ENCODE measurements at places on chromosomes 7 and 10.
A peak's percentile ranks its signal among the peaks of the same experiment; 100 is the strongest.

DNA sequence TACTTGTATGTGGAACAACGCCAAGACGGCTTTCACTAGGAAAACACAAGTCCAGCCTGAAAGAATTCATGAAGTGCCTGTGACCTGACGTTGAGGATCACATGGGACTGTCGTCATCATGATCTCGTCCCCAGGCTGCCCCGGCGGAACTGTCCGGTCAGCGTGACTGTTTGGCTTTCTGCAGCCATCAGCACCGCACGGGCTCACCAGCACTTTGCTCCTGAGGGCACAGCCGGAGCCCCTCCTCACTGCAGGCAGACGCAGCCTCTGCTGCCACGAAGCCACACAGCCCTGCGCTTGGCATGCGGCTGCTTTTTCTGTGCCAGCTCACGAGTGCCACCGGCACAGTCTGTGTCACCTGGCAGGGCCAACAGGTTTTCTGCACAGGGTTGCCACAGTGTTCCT is 9.4 kb upstream of the GET4 start:
- DNase-seq, result no peak

- peak; percentile 55 for DNase-seq
These were observed 660 bp upstream of the HHEX start for GRCh38 chr10:92688927-92689662.

- DNase-seq, result peak; percentile 60
These were observed 61.4 kb upstream of the GPR158 start for GRCh38 chr10:25113191-25114035.

- DNase-seq, result no peak
These were observed 273.1 kb upstream of the PITRM1 start for GRCh38 chr10:3445648-3446047.

GRCh38 chr10:45387096-45387893 is 13.3 kb downstream of the ALOX5 start:
- no peak for DNase-seq

- DNase-seq, result no peak
These were observed 496.3 kb upstream of the KLF6 start for GRCh38 chr10:4281190-4281825.

DNA sequence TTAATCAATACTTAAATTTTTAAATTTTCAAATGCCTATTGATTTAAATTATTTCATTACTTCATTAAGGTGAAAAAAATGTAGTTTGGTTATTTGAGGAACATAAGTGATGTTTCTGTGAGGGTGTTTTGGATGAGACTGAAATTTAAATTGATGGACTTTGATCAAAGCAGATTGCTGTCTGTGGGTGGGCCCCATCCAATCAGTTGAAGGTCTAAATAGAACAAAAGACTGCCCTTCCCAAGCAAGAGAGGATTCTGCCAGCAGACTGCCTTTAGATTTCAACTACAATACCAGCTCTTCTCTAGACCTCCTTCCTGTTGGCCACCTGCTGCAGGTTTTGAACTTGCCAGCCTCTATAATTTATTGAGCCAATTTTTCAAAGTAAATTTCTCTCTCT is 14.5 kb upstream of the GPR37 start:
- no peak for DNase-seq

DNA sequence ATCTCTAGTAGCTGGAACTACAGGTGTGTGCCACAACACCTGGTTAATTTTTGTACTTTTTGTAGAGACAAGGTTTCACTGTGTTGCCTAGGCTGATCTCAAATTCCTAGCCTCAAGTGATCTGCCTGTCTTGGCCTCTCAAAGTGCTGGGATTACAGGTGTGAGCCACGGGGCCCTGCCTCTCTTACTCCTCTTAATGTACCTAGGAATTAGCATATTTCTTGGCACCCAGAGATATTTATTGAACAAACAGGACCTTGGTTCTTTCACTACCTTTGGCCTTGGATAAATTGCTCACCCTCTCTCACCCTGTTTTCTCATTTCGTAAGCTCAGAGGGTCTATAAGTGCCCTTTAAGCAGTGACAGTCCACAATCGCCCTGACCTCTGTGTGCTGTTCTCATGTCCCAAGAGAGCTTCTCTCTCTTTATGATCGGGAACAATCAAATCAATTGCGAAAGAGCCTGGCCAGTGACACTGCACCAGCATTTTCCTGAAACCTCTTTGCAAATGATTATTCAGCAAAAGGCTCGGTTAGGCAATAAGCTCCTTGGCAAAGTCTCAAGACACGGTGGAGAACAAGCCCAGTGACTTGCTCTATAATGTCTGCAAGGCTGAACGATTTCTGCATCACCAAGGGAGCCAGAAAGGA is 117.7 kb downstream of the APBB1IP start:
- DNase-seq, result no peak

GRCh38 chr10:6333086-6333485 is 130.4 kb downstream of the PFKFB3 start:
- no peak for DNase-seq

DNA sequence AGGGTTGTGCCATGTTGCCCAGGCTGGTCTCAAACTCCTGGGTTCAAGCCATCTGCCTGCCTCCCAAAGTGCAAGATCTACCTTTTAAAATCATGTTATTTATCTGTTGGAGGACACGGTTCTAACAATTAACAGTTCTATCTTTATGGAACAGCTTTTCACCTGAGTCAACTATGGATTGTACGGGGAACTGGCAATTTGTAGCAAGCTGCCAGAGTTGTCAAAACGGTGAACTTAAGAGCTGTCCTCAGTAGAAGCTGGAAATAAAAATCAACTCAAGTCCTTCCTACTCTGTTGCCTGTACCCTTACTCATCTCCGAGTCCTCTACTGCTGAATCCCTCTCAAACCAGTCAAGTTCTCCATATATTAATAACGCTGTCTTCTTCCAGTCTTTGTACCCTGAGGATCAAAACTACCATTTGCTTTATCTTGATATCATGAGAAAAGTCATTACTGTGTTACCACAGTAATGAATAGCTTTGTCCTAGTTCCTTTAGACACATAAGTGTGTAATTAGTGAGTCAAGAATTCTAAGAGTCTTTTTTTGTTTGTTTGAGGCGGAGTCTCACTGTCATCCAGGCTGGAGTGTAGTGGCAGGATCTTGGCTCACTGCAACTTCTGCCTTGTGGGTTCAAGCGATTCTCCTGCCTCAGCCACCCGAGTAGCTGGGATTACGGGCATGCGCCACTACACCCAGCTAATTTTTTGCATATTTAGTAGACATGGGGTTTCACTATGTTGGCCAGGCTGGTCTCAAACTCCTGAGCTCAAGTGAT is 28.2 kb downstream of the HBP1 start:
- no peak for DNase-seq

DNA sequence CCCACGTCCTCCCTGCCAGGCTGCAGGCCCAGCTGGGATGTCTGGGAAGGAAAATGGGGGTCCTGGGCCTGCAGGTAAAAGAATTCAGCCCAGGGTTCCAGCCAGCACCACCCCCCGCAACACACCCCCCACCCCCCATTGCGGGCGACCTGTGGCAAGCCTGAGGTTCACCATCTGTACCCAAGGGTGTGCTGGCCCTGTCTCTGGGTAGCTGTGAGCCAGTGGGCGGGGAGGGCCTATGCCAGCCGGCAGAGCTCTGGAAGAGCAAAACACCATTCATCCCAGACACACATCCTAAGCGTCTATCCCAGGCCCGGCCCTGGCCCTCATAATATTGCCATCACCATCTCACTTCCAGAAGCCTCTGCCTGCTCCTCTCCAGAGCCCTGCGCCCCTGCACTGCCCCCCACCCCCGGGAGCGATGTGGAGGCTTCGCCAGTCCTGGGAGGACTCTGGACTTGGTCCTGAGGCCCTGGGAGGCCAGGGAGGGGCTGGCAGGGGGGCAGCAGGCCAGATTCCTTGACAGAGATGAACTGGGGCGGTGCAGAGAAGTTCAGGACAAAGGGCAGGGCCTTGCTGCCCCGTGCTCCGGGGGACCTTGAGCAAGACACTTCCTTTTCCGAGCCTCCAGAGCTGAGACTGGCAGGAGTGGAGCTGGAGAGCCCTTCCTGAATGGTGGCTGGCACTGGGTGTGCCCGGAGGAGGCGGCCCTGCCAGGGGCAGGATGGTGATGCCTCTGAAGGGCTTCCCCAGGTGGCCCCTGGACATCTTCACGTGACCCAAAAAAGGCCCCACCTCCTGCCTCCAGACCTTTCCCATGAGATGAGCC is 8.7 kb upstream of the TTYH3 start:
- DNase-seq, result no peak

DNA sequence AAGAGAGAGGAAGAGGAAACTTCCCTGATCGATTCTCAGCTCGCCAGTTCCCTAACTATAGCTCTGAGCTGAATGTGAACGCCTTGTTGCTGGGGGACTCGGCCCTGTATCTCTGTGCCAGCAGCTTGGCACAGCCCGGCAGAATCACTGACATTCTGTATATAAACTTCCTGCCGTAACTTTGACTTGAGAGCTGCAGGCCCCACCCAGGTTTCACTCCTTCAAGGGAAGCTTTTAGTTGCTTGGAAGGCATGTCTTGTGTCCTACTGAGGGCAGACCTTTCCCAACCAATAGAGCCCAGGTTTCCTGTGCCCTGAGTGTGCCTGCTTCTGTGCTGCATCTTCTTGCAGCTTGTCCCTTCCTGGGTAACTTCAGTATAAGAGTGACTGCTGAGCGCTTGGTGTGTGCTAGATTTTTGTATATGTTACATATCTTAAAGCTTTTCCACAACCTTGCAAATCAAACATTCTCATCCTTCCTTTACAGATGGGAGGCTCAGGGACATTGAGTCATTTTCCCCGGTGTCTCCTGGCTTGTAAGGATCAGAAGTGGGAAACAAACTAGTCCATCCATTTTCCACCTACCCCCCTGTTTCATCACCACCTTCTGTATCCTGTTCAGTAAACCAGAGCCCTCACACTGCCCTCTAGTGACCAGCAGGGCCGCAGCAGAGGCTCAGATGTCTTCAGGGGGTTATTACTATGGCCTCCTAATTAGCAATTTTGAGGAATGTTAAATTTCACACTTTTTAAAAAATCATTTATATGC is 225.2 kb upstream of the PRSS58 start:
- DNase-seq, result peak; percentile 40

DNA sequence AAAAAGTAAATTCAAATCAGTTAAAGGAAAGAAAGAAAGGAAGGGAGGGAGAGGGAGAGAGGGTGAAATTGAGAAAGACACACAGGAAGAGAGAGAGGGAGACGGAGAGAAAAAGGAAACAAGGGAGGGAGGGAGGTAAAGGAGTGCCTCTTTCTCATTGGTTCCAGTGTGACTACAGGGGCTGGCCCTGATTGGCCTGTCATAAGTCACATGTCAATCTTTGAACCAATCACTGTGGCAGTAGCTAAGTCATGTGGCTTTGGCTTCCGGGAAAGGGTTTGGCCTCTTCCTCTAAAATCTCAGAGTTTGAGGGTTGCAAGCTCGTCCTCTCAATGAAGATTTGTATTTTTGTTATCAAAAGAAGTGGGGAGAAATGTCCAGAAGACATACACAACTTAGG is 150.2 kb downstream of the RAB11FIP2 start:
- no peak for DNase-seq

DNA sequence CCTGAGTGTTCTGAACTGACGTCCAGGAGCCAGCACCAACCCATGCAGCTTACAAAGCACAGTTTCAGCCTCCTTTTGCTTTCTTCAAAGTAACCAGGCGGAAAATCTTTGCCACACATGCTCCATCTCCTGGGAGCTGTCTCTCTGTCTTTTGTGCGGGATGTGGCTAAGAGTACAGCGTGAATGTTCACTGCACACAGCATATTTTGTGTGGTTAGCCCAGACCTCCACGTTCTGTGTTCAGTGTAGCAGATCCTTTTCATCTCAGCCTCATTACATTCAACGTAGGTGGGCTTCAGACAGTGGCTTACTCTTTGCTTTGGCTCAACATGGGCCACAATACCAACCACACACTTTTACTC is 200.8 kb downstream of the TNS3 start:
- DNase-seq, result no peak

DNA sequence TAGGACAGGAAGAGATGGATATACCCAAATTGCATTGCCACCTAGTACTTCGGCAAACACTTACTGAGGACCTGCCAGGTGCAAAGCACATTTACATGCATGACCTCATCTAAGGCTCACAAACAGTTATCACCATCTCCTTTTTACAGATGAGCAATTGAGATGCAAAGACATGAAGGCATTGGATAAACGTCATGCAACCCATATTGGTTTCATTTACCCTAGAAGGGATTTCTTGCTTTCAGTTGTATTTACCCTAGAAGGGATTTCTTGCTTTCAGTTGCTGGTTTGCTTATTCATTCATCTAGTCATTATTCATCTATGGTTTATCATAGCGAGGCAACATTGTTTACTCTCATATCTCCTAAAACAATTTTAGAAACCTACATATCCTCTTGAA is 52.2 kb downstream of the STEAP1B start:
- peak; percentile 61 for DNase-seq

GRCh38 chr10:21463436-21463835 is 62.0 kb downstream of the SKIDA1 start:
- no peak for DNase-seq

- no peak for DNase-seq
These were observed 22.9 kb downstream of the ATE1 start for GRCh38 chr10:121904888-121905287.

- no peak for DNase-seq
These were observed 190.8 kb upstream of the PRKCQ start for GRCh38 chr10:6770846-6771245.

- no peak for DNase-seq
These were observed 26.6 kb downstream of the DGKI start for GRCh38 chr7:137820156-137820555.

GRCh38 chr10:17349717-17350116 is 104.7 kb downstream of the ST8SIA6 start:
- DNase-seq, result no peak

GRCh38 chr7:75038508-75038907 is 35.1 kb downstream of the RCC1L start:
- DNase-seq, result no peak

- no peak for DNase-seq
These were observed 41.9 kb upstream of the NXPH1 start for GRCh38 chr7:8391353-8392062.

- no peak for DNase-seq
These were observed 27.3 kb downstream of the MDFIC start for GRCh38 chr7:114949231-114949630.
